ENCODE measurements at places on chromosomes 11 and 22. TPM values are rescaled to one million over a fixed set of nuclear protein-coding genes. Genes with fewer than 3 reads are reported as not detected.

Gene SEC14L3
- total RNA-seq, result not detected

GRCh38 chr11:19919050-19919561 is 206.5 kb downstream of the NAV2 start:
- peak; percentile 97 for DNase-seq

DNA sequence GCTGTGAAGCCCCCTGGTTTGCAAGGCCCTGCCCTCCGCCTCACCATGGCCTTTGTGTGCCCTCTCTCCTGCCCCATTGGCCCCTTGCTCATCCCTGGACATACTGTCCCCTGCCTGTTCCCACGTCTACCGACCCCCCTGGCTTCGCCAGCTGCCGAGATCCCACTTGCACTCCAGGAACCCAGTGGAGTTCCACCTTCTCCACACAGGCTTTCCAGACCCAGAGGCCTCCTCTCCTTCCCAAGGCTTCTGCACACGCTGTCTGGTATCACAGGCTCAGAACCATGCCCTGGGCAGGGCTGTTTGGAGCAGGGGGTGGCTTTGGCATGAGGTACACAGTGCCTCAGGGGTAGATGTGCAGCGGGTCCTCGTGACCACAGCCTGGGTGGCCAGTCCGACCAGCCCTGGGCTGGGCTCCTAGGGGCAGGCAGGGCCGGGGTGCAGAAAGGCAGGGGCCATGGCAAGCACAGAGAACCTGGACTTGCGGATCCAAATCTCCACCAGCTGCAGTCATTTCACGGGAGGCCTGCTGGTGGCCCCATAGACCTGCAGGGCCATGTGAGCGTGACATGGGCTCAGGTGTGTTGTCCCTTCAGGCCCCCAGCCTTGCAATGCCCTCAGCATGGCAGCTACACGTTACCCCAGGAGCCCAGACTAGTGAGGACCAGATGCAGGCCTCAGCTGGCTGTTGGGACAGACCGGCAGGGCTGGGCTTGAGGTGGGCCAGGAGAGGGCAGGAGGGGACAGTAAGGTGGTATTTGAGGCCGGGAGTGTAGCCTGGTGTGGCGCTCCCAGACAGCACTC is 9.5 kb downstream of the GRK2 start:
- no peak for DNase-seq

Gene SLC7A4
- total RNA-seq, result not detected

DNA sequence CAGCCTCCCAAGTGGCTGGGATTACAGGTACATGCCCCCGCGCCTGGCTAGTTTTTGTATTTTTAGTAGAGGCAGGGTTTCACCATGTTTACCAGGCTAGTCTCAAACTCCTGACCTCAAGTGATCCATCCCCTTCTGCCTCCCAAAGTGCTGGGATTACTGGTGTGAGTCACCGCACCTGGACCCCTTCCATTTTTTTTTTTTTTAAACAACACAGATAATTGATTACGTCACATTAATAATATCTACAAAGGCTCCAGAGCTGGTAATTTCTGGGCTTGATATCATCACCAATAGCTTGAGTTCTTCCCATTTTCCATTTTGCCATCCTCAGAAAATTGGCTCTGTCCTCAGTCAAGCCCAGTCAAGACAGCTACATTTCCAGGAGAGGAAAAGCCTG is 7.2 kb downstream of the TTLL1 start:
- no peak for DNase-seq

DNA sequence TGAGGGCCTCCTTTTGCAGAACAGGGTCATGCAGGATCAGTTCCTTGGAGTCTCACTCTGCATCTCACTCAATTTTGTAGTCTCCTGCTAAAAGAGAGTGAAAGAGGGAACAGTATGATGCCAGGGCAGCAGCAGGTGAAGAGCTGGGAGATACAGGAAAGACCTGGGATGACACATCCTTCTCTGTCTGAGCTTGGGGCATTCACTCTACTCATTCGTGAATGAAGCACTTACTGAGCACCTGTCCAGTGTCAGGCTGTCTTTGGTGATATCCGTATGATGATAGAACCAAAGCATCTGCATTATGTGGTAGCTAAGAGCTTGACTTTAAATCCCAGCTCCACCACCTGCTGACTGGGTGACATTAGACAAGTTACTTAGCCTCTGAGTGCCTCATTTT is 14.4 kb downstream of the SREBF2 start:
- no peak for DNase-seq

Data from A172 (cell line).